ENCODE measurements at places on chromosomes 16 and 17.
A peak's percentile ranks its signal among the peaks of the same experiment; 100 is the strongest.

GRCh38 chr16:53773881-53774280 lies 69.9 kb downstream of the FTO start:
- DNase-seq = no peak

GRCh38 chr17:41351177-41351576 lies 549 bp upstream of the KRT33A start:
- DNase-seq = no peak

GRCh38 chr17:38750312-38751121 lies 2.0 kb upstream of the PSMB3 start:
- no peak for DNase-seq

DNA sequence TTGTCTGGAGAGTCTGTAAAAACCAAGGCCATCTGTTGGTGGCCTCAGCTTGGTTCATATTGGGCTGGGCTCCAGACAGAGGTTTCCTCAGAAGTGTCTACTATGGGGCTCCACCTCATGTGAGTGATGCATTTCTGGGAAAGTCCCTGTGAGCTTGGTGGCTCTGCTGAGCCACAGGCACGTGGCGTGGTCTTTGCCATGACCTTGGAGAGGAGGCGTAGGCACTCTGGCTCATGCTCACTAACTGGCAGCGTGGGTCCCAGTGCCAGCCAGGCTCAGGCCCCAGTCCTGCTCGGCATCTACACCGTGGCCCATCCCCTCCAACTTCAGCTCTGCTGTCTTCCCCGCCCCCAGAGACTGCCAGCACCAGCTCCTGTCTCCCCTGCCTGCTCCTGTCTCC lies 10.7 kb upstream of the SMTNL2 start:
- peak; percentile 29 for DNase-seq

GRCh38 chr17:79977708-79978547 lies 57.7 kb downstream of the TBC1D16 start:
- no peak for DNase-seq

- no peak for DNase-seq
Observed at GRCh38 chr17:80212962-80213642, 7.0 kb downstream of the SGSH start.

Measured in stimulated activated CD8-positive, alpha-beta memory T cell treated with anti-CD3 and anti-CD28 coated beads, Interleukin-4, amount 100 ng/mL, for 1 hour (primary cell).